Activated gamma-delta T cell (primary cell): ENCODE measurements at places on chromosomes 13 and 19.
A peak's percentile ranks its signal among the peaks of the same experiment; 100 is the strongest.

DNA sequence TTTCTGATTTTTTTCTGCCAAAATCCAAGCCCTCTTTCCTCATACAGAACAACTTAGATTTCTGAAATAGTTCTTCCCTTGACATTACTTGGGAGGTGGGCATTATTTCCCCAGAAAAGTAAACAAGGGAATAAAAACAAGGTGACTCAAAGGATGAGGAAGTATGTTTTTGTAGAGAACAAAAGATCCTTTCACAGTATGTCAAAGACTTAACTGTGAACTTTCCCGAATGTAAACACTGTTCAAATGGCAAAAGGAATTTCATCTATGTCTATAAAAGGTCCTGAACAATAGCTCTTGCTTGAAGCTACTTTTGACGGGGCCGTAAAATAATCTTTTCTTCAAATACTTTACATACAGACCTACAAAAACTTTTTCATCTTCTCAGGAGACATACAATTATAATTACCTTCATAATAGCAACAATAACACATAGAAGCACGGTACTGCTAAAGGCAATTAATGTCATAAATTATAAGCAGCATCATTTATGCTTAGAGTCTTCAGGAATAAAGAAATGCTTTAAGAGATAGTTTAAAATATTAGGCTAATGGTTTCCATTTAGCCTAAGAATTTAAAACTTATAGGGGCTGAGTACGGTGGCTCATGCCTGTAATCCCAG is 191.1 kb downstream of the RGCC start:
- no peak for DNase-seq

DNA sequence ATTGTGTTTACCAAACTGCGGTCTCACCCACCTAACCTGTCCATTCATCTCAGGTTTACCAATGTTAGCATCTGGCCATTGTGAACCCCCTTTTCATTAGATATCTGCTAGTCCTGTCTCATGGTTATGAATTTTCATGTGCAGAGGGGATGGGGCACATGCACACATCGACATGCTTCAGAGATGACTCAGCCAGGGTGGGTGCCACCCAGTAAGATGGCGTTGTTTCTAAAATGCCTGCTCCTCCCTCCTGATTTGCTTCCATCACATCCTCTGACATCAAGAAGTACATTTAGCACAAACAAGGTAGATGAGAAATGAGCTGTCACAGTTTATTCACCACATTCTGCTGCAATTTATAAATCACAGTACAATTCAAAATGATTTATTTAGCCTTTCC is 51.3 kb downstream of the GPALPP1 start:
- DNase-seq = no peak

DNA sequence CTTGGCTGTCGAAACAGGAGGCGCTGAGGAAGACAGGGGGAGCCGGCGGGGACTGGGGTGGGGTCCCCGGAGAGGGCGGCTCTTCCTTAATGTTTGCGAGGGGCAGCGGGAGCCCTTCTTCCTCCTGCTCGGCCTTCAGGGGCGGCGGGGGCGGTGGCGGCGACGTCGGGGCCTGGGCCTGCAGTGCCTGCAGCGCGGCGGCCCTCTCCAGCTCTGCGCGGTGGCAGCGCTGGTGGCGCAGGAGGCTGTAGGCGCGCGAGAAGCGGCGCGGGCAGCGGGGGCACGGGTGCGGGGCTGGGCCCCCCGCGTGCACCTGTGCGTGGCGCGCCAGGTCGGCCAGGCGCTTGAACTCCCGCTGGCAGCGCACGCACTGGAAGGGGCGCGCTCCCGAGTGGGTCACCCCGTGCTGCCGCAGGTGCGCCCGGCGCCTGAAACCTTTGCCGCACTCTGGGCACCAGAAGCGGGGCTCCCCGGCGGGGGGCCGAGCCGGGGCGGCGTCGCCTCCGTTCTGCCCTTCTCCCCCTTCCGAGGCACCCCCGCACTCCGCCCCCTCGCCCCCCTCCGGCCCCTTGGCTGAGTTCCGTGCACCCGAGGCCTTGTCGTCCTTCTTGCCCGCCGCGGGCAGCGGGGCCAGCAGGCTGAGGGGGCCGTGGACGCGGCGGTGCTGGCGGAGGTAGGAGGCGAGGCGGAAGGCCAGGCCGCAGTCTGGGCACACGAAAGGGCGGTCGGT is 2.5 kb downstream of the ZNF579 start:
- no peak for DNase-seq

- no peak for DNase-seq
These were observed 1.2 kb downstream of the PPP1R37 start for GRCh38 chr19:45094137-45094536.

- no peak for DNase-seq
These were observed 1321.4 kb downstream of the SLITRK1 start for GRCh38 chr13:82560889-82561288.

- DNase-seq = peak; percentile 63
These were observed 785 bp upstream of the USF2 start for GRCh38 chr19:35267818-35268535.

GRCh38 chr19:2475018-2475701 is 767 bp upstream of the GADD45B start:
- DNase-seq = no peak

DNA sequence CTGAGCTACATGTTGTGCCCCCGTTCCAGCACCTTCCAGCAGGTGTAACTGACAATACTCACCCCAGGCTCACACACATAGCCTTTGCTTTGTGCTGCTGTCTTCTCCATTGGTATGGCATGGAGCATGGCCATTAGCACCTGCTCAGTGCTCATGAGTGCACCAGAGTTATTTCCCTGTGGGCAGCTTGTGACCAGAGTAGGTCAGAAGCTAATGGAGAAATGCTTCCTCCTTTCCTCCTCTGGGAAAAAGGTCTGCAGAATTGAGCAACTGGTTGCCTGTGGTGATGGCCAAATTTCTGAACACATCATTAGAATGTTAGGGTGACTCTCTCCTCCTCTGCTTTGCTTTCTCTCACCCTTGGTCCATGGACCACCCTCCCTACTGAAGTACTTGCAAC is 344.5 kb upstream of the TMTC4 start:
- no peak for DNase-seq

DNA sequence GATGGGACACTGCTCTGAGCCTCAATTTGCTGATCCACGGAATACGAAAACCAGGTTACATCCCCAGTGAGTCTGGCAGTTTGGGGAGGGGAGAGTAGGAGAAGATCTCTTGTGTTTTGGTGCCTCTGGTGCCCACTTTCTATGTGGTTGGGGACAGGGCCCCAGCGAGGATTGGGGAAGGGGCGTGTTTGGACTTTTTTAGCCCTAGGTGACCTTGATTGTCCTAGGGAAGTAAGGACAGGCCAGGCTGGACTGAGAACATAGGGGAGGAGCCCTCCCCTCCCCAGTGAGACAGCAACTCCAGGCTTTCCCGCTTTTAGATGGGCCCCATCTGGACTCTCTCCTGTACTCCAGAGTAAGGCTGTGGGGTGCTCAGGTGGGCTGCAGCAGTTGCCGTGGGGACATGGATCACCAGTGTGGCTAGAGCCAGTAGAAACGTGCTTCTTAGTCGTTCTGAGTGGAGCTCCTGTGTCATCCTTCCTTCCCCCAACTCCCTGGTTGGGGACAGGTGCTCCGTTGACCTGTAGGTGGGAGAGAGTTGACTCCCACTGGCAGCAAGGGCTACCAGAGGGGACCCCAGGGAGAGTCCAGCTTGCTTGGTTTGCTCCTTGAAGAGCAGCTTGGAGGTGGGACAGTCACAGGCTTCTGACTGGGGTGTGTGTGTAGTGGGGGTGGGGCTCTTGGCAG is 4.3 kb downstream of the EGLN2 start:
- DNase-seq = no peak

DNA sequence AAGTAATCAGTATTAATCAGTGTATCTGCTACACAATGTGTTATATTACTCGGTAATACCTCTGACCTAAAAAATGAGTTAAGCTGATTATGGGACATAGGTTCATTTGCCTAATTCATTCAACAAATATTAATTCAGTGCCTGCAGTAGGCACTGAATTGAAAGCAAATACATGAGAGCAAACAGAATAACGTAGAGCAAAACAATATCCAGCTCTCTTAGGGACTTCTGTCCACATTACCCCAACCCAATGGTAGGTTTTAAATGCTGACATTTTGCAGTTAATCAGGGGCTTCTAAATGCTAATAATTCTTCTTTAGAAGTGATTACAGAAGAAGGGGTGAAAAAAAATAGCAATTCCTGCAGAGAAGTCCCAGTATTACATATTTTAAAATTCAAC is 4.9 kb downstream of the RCBTB2 start:
- DNase-seq = no peak

- DNase-seq = no peak
These were observed 52.7 kb upstream of the ZDHHC20 start for GRCh38 chr13:21511849-21512248.

- no peak for DNase-seq
These were observed at the start of gene SMIM17 for GRCh38 chr19:56642711-56643459. Gene SMIM17, plus strand, starts transcription at chr19:56643159. Its CDS starts 2,509 bp downstream, at chr19:56645668.

- DNase-seq = peak; percentile 25
These were observed 534 bp downstream of the STK24 start for GRCh38 chr13:98576200-98576945.

GRCh38 chr13:94178625-94179244 is 300.7 kb downstream of the DCT start:
- no peak for DNase-seq

GRCh38 chr19:32870981-32871451 is 1.4 kb upstream of the SLC7A9 start:
- DNase-seq = no peak

DNA sequence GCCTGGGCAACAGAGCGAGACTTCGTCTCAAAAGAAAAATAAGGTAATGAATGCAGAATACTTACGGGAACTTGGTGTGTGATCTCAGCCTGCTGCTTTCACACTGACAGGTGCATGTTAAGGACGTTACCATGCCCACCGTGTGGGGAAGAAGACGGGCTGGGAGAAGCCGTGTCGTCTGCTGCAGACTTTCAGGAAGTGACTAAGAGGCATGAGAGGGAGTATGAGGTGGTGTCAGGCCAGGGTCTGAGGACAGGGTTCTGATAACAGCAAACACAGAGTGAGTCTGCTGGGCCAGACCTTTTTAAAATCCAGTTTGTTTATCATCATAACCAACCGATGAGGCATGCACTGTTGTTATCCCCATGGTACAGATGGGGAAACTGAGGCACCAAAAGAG is 13.6 kb upstream of the GALP start:
- no peak for DNase-seq

DNA sequence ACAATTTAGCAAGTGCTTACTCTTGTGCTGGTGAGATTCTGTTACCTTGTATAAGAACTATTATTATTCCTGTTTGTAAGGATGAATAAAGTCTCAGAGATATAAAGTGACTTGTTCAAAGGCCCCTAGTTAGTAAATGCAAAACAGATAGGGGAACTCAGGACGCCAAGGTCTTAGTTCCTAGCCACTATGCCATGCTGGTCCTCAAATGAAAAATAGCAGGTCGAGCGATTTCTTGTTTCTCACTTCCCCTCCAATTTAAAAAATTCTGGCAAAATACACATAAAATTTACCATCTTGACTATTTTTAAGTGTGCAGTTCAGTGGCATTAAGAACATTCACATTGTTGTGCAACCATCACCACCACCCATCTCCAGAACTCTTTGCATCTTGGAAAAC is 1.1 kb downstream of the TECR start:
- DNase-seq = no peak

- DNase-seq = no peak
These were observed 683.8 kb upstream of the SGCG start for GRCh38 chr13:22496803-22497508.

DNA sequence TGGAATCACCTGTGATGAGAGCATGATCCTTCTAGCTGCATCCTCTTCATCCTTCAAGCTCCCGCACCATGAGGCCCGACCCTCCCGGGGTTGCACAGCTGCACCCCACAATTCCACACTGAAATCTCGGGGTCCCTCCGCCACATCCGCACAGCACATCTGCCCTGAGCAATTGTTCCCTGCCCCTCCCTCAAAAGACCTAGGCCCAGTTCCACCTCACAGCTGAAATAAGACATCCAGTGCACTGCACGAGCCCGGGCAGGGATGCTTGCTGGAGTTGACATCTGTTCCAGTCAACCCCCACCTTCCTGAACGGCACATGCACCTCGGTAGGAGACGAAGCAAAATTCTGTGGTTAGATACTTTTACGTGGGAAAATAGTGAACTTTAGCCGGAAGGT is 14.7 kb upstream of the SOX1 start:
- DNase-seq = no peak

DNA sequence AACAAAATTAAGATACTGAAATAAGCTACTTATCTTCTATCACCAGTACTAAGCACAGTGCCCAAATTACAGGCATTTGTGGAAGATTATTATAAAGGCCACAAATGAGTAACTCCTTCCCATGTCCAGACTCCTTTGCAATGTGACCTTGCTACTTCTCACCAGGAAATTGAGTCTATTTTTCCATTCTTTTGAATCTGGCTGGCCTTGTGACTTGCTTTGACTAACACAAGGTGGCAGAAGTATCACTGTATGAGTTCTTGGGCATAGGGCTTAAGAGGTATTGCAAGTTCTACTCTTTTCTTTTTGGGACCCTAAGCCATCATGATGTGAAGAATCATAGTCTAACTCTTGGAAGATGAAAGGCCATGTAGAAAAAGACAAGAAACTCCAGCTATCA is 49.9 kb downstream of the UGGT2 start:
- DNase-seq = no peak

- DNase-seq = peak; percentile 37
These were observed 4.7 kb downstream of the LSM4 start for GRCh38 chr19:18317961-18318800.
